Neural progenitor cell (in vitro differentiated cells): ENCODE measurements at places on chromosomes 13 and 19.

- no peak for DNase-seq
Measured at GRCh38 chr13:30002577-30002976, 152.2 kb upstream of the UBL3 start.

DNA sequence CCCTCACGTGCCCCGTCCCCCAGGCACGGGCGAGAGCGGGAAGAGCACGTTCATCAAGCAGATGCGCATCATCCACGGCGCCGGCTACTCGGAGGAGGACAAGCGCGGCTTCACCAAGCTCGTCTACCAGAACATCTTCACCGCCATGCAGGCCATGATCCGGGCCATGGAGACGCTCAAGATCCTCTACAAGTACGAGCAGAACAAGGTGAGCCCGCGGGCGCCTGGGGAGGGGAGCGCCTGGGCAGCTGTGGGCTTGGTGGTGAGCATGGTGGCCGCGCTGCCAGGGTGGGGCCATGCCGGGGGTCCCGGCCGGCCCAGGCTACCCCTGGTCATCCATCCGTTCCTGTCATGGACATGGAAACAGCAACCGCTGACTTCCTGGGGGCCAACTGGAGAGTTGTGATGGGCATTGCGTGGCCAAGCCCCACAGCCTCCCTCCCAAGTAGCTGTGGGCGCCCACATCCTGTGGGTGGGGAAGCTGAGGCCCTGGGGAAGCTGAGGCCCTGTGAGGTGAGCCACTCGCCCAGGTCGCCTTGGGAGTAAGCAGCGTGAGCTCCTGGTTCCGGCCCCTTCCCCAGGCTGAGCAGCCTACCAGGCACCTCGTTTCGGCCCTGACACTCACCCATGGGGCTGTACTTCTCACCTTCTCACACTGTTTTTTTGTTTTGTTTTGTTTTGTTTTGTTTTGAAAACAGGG is 16.1 kb downstream of the GNA11 start:
- DNase-seq, result no peak

GRCh38 chr19:13051557-13052165 is 51.0 kb downstream of the LYL1 start:
- DNase-seq, result peak; percentile 99

- DNase-seq, result no peak
Measured at GRCh38 chr19:49727217-49728030, 35.7 kb downstream of the TSKS start.

DNA sequence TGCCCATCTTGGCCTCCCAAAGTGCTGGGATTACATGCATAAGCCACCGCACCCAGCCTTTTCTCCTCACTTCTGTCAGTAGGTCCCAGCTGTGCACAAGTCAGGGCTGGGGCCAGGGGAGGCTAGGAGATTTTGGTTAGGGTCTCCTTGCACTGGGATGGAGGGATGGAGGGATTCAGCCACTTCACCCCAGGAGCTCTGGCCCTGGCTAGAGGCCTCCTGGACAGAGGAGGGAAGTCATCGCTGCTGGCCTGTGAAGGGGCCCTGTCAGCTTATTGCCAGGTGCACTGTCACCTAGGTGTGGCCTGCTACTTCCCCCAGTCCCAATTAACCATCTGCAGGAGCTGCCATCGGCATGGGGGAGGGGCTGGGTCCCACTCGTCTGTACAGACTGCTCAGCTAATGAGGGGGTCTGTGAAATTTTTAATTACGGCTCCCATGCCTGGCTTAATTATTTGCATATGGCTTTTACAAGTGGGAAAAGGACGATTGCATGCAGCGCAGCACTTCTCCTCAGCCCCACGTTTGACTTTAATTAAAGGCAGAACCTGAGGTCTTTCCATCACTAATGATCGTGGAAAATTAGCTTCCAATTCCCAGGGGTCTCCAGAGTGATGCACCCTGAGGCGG is 52.4 kb downstream of the CHST8 start:
- DNase-seq, result no peak

- no peak for DNase-seq
Measured at GRCh38 chr19:35990771-35991730, 3.9 kb upstream of the SDHAF1 start.

DNA sequence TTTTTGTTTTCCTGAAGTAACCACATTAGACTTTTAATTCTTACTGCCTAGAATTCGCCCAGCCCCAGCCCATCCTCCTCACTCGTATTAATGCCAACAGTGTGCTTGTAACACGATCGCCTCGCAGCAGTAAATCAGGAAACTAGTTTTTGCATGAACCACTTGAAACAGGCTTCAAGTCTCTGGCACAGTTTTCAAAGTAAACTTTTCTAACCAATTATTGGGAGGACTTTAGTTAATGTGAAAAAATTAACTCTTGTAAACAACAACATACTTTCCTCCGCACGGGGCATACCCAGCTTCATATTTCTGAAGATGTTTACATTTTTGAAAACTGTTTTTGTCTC is 39.2 kb downstream of the TNFRSF19 start:
- DNase-seq, result no peak

- no peak for DNase-seq
Measured at GRCh38 chr13:39283072-39283471, 244.8 kb downstream of the NHLRC3 start.

GRCh38 chr13:80654638-80655249 is 313.8 kb upstream of the SPRY2 start:
- DNase-seq, result no peak

- DNase-seq, result no peak
Measured at GRCh38 chr19:56725829-56726424, 54.4 kb upstream of the ZNF835 start.

DNA sequence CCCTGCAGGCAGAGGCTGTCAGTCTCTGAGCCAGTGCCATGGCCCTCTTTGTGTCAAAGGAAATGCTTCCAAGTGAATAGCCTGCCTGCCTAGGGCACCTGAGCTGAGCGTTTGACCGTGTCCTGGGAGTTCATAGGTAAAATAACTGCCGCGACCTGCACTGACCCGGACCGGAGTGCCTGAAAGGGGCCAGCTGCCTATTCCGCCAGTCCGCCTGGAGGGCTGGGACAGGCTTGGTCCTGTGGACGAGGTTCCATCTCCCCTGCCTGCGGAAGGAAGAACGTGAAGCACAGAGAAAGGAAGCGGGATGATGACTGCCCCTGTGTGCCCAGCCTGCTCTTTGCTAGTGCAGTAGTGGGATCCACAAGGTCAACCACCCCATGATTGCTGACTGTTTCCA is 17.5 kb upstream of the ZNF492 start:
- DNase-seq, result no peak

GRCh38 chr13:46749951-46750350 is 47.0 kb downstream of the ESD start:
- no peak for DNase-seq

DNA sequence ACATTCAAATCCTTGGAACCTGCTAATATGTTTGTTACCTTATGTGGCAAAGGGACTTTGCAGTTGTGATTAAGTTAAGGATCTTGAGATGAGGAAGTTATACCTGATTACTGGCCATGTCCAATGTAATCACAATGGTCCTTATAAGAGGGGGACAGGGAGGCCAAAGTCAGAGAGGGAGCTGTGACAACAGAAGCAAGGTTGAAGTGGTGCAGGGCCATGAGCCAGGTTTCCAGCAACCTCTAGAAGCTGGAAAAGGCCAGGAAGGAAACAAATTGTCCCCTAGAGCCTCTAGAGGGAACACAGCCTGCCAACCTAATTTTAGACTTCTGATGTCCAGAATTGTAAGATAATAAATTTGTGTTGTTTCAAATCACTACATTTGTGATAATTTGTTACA is 334.7 kb upstream of the DACH1 start:
- DNase-seq, result no peak

- no peak for DNase-seq
Measured at GRCh38 chr19:32459204-32459865, 53.8 kb downstream of the DPY19L3 start.

DNA sequence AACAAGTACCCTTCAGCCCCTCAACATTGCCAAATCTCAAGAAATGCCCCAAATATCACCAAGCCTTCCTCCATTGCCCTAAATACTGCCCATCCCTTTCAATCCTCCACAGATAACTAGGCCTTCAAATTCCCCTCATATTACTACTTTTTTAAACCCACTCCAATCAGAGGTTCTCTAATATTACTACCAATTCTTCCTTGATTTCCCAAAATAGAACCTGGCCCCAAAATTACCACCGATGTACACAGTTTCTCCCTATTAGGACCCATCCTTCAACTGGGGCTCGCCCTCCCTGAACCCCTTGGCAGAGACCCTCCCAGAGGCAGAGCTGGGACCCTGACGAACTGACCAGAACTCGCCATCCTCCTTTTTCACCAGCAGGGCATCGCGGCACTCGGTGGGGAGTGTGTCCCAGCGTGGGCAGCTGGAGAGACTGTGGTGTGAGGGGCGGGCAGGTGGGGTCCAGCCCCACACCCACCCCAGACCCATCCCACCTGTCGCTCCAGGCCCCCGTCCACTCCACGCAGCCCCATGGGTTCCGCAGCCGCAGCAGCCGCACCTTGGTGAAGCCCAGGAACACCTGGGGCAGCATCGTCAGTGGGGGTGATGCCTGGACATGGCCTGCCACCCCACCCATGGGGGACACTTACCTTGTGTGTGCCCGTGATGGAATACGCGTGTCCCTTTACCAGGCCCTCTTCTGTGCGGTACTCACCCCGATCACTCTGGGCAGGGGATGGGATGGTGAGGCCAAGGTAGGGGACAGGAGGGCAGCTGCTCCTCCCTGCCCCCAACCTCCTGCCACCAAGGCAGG is 6.1 kb downstream of the CAPN12 start:
- no peak for DNase-seq

GRCh38 chr19:33387351-33388230 is 14.1 kb downstream of the CEBPG start:
- DNase-seq, result no peak

DNA sequence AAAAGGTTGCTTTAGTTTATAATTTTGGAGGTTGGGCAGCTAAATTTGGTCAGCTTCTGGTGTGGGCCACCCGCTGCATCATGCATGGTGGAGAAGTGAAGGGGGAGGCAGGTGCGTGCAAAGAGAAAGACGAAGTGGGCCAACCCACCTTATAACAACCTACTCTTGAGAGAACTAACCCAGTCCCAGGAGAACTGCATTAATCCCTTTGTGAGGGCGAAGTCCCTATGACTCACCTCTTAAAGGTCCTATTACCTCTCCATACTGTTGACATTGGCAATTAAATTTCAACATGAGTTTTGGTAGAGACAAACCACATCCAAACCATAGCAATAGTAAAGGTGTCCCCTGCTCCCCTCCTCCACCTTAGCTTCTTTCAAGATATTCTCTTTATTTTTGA is 7.7 kb upstream of the FGF9 start:
- DNase-seq, result no peak

- DNase-seq, result no peak
Measured at GRCh38 chr13:23810685-23811240, 78.4 kb downstream of the MIPEP start.

DNA sequence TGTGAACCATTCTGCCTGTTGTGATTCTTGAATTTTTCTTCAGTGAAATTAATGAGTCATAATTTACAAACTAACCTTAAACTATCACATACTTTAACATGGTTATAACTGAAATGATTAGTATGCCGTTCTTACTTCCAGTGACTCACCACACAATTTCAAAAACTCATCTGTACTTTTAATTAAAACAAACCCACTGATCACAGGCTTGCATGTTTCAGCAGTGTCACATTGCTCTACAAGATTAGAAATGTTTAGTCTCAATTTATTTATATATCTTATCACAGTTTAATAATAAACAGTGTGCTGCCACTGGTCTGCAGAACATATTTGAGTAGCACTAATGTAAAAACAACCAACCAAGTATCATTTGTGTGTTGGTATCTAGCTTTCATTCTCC is 2227.9 kb upstream of the PCDH20 start:
- DNase-seq, result no peak

GRCh38 chr19:18589380-18590272 is 1.0 kb downstream of the REX1BD start:
- DNase-seq, result peak; percentile 90

GRCh38 chr13:27593267-27593666 is 27.1 kb downstream of the LNX2 start:
- DNase-seq, result no peak

GRCh38 chr13:74066937-74067336 is 67.3 kb downstream of the KLF12 start:
- no peak for DNase-seq

GRCh38 chr13:86020351-86021002 is 221.3 kb upstream of the SLITRK6 start:
- DNase-seq, result no peak

DNA sequence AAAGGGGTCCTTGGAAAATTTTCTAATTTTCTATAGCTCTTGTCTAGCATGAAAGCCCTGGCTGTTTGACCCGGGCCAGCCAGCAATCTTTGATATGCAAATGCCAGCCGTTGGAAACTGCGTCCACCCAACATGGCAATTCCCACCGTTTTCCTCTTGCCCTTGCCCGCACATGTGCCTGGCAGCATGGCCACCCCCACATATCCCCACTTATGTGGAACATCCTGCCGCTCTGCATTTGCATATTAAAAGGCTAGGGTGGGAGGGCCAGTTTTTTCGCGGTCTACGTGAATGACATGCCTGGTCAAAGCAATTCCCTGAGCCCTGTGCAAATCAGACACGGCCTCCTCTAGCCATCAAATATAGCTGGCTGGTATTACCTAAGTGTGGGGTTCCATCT is 110.3 kb upstream of the TDRD3 start:
- no peak for DNase-seq

DNA sequence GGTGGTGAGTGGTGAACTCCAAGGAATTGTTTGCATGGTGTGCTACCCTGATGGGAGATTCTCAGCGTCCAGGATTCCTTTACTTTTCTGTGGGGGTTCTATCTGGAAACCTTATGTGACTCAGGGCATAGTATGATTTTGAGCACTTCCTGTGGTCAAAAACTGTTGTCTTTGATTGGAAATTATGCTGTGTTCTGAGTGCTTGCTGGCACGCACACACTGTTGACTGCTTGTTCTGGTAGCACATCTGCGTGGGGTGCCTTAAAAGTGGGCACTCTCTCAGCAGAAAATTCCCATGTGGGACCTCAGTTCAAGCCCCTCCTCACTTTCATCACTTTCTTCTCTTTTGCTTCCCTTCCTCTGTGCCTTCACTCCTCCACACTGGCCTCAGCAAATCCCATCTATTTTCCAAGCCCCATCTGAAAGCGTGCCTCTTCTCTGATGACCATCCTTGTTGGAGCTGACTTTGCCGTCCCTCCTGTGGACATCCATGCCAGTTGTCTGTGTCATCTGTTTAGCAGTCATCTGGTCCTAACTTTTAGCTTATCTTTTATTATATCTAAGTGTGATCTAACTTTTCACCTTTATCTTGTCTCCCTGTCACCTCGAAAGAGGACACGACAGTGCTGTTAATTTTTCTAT is 56.4 kb upstream of the NPAS1 start:
- no peak for DNase-seq

- peak; percentile 87 for DNase-seq
Measured at GRCh38 chr19:5987077-5987818, 9.3 kb upstream of the RANBP3 start.

GRCh38 chr13:110716247-110716515 is 2.7 kb downstream of the ING1 start:
- DNase-seq, result peak; percentile 57

GRCh38 chr19:46697204-46697960 is 19.5 kb downstream of the PRKD2 start:
- peak; percentile 97 for DNase-seq

- no peak for DNase-seq
Measured at GRCh38 chr13:41691274-41691673, 233.9 kb downstream of the RGCC start.

GRCh38 chr13:20624213-20624612 is 57.3 kb downstream of the IFT88 start:
- DNase-seq, result no peak
